ELF-1 (cell line): ENCODE measurements at places on chromosomes 16 and 17.
A peak's percentile ranks its signal among the peaks of the same experiment; 100 is the strongest.

DNA sequence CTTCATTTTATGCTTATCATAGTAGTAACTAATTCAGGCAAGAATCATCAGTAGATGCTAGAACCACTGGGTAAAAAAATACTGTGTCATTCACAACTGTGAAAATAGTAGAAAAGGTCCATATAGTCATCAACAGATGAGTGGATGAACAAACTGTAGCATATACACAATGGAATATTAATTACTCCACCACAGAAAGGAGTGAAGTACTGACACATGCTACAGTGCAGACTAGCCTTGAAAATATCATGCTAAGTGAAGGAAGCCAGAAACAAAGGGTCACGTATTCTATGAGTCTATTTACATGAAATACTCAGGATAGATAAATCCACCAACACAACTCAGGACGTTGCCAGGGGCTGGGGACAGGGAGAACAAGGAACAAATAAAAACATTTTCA, 13.3 kb downstream of the USP22 start:
- DNase-seq: no peak

GRCh38 chr17:82155606-82156005, 57.0 kb downstream of the CCDC57 start:
- DNase-seq: no peak

DNA sequence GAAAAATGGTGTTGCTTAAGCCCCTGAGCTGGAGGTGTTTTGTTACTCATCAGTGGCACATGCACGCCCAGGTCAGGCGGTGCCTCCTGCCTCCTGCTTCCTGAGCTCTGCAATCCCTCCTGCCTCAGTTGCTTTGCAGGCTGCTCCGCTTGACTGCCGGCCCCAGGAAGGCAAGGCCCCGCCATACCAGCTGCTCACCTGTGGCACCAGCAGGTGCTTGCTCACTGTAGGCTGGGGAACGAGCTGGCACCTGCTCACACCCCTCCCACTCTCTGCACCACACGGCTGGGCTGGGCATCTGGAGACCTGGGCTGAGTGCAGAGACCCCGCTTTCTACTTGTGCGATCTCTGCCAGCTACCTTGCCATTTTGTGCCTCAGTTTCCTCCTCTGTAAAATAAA, 200.2 kb downstream of the RBFOX3 start:
- no peak for DNase-seq

DNA sequence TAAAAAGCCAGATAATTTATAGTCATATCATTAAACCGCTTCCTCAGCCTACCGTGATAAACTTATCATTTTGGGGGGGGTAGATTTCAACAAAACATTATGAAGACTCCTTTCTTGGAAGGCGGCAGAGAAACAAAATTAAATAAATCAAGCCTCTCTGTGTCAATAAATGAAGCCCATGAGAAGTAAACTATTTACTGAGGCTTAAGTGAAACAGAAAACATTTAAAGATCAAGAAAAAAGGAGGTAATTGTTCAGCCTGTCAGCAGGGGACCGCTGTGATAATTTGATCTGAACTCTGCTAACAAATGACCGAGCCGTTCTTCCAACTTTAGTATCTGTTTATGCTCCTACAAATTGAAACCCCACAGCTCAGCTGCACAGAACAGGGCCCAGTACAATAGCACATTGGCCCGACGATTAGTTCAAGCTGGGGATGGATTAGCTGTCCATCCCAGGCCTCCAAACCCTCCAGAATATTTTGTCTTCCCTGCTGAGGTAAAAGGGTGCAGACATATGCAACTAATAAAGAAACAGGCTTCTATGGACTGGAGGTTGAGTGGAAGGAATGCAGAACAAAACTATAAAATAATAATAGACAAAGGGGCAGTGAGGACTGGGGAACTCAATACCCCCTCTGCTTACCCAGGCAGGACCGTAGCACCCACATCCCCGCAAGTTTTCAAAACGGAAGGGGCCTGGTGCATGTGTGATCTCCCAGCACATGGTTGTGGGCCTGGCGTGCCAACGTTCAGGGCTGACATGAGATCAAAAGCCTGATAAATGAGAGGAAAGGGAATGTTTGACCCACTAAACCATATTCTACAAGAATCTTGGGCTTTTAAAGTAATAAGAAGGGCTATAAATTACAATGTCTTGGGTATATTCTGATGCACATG, 298.1 kb upstream of the IRX5 start:
- no peak for DNase-seq

DNA sequence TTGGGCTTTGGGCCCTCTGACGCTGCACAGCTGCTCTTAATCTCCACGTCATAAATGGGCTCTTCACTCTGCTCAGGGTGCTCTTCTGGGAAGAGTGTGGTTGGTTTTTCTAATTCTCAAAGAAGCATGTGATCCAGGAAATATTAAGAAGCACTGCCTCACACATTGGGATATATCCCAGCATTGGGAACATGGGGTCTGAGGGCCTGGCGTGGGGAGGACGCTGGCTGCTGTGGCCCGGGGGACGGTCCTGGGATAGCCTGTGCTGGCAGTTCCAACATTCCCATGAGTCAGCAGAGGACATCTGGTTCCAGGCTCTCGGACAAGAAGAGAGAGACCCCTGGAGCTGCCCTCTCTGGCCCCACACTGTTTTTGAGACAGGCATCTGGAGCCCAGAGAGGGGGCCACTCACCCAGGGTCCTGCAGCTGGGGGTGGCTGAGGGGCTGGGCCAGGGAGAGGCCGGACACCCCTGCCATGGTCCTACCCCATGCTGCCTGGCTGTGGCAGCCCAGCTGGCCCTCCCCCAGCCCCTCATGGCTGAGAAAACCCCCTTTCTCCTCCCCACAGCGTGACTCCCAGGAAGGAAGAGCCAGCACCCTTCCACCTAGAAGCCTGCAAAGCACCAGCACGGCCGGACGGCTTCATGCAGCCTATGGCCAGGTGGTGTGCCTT, 58.8 kb downstream of the NT5M start:
- DNase-seq: no peak

DNA sequence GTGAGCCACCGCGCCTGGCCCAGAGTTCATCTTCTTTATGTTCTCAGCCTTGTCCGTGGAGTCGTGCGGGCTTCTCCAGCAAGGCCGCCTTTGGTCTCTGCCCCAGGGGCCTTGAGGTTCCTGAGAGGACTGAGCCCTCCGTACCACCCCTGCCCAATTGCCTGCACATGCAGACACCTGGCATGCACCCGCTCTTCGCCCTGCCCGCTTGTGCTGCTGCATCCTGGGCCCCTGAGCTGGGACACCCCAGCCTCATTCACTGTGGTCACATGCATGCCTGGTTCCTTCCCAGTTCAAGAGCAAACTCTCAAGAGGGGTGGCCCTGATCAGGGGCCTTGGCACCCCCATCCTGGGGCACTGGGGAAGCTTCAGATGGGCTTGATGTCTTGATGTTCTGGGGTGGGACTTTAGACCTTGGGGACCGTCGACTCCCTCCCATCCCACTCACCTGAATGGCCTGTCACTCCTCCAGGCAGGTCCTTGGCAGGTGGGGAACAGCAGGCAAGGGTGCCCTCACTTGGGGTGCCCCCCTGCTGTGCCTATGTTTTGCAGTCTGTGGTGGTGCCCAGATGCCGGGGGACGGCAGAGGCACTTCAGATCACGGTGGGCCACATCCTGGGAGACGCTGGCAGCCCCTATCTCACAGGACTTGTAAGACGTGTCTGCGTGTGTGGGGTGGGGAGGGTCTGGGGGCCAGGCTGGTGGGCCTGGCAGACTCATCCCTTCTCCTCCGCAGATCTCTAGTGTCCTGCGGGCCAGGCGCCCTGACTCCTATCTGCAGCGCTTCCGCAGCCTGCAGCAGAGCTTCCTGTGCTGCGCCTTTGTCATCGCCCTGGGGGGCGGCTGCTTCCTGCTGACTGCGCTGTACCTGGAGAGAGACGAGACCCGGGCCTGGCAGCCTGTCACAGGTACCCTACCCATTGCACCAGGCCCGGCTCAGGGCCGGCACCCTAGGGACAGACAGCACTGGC, 12.7 kb upstream of the SPNS2 start:
- DNase-seq: no peak

DNA sequence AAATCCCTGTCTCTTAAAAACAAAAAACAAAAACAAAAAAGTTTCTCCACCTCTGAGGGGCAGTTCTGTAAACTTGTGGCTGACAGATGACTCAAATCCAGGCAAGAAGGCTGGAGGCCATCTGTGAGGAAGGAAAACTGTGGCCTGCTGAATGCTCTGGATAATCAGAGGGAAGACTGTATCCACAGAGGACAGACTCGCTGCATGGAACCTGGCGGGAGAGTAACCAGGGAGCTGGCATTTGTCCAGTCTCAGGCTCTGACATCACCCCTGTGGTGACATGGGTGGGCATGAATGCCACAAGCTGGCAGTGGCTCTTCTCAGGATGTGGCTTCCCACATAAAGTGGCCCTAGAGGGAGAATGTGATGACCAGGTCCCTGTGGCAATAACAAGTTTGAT, 2.8 kb upstream of the KSR1 start:
- DNase-seq: no peak

GRCh38 chr17:82374626-82375331, 3.2 kb downstream of the UTS2R start:
- no peak for DNase-seq

DNA sequence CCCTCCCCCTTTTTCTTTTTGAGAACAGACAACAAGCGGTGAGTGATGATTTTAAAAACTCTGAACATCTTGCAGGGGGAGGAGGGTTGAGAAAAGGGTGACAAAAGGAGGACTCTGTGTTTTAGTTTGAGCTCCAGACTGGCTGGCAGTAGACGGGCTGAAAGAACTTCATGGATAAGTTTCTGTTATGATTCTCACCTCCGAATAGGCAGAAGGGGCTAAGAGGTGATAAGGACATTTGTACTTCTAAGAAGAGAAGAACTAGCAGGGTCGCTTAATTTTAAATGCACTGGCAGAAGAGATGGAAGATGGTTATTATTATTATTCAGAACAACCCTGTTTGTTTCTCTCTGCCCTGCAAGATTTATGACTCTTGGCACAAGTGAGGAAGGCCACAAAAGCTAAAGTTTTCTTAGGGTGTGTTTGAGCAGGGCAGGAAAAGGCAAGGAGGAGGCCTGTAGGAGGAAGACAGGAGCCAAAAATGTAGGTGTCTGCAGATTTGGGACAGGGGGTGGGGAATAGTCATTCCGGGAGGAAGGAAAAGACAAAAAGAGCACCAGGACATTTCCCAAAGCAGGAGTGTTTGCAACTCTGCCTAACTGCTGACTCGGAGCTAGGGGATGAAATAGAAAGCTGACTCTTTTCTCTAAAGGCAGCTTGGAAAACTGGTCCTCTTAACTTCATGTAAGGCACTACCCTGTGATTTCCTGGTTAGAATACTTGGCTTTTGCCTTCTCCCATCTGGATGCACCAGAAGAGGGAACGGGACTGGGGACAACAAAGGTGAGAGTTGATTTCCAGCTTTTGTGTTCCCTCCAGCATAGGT, 11.9 kb upstream of the HOXB2 start:
- peak; percentile 18 for DNase-seq

GRCh38 chr16:57186872-57187854, 1.0 kb downstream of the RSPRY1 start:
- DNase-seq: peak; percentile 45

DNA sequence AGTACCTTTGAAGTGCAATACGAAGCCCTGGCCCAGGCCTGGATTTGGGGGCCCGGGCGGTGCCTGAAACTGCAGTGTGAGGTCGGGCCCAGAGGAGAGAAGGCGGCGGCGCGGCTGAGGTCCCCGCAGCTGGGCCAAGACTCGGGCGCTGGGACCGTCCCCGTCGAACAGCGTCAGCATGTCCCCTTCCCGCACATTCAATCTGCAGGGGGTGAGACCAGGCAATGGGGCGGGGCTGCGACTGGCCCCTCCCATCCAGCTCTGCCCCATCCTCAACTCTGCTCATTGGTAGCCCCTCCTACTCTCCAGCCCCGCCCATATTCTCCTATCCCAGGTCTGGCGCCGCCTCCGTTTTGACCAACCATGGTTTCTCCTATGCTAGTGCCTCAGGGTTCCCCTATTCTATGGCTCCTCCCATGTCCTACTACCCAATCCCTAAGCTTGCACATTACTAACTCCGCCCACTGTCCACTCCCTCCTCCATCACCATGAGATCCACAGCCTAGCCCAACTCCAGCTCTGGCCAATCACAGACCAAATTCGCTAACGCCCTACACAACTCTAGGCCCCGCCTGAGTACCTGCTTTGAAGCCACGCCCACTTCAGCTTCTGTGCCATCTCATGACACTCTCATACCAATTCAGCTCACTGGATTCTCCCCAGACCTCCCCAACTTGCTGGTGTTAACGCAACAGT, 14.4 kb upstream of the CDIPT start:
- DNase-seq: peak; percentile 100

- DNase-seq: peak; percentile 77
Measured at GRCh38 chr17:75832652-75833400, 11.4 kb downstream of the UNC13D start.

DNA sequence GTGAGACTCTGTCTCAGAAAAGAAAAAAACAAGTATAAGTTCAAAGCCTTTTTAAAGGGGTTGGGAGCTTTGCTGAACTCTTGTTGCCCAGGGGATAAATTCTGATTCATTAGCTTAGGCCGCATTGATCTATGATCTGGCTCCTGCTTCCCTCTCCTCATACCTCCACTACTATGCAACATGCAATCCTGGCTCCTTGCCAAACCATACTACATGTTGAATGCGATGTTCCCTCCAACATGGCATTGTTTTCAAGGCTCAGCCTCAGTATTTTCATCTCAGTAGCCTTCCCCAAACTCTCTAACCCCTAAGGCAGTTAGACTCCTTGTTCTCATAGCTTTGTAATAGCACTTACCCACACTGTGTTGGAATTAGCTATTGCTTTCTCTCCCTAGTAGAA, 6.2 kb downstream of the REXO5 start:
- DNase-seq: no peak

GRCh38 chr16:79811541-79811940, 211.0 kb upstream of the MAF start:
- no peak for DNase-seq

- no peak for DNase-seq
Measured at GRCh38 chr16:27383556-27384243, 18.3 kb upstream of the IL21R start.
